ENCODE measurements at places on chromosomes 6 and 20.

DNA sequence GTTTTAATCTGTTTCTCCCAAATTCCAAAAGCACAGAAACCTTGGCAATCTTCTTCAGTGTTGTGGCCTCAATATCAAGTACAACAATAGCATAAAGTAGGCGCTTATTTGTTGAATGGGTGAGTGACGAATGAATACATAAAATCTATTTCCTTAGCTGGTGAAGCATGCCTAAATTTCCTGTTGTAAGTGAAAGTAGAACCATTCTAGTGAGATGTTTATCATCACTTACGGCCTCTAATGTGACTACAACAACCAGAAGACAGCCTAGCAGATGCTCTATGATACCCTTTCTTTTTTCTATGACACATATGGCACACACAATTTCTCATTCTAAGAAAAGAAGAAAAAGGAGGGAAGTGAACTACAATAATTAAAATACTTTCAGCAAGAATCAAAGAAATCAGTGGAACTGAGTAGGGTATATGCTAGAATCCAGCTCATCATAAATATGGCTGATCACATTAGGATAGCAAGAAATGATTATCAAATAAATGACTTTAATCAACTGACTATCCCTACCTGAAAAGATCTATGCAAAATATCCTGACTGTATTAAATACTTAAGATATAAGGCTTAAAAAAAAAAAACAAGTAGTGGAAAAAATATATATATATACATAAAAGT, 67.4 kb downstream of the BTBD9 start:
- no peak for DNase-seq

DNA sequence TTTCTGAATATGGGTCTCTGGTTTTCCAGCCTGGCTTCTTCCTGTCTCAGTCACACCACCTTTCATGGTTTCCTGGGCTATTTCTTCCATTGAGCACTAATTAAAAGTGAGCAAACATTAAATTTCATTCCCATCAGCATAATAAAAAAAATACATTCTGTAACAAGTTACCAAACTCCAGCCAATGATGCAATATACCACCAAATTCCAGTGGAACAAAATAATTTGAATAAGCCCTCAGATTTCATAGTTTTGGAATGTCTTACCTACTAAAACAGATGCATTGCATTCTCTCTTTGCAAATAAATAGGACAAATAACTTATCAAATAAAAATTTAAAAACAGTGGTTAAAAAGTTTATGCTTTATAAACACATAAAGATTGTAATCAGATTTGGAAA, 97.8 kb upstream of the PRDM1 start:
- DNase-seq = no peak

DNA sequence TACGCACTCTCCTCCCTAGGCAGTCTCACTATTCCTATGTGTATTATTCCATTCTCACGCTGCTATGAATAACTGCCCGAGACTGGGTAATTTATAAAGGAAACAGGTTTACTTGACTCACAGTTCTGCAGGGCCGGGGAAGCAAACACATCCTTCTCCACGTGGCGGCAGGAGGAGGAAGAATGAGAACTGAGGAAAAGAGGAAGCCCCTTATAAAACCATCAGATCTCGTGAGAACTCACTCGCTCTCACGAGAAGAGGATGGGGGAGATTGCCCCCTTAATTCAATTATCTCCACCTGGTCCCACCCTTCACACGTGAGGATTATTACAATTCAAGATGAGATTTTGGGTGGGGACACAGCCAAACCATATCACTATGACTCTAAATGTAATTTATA, 61.9 kb downstream of the ECT2L start:
- DNase-seq = no peak

DNA sequence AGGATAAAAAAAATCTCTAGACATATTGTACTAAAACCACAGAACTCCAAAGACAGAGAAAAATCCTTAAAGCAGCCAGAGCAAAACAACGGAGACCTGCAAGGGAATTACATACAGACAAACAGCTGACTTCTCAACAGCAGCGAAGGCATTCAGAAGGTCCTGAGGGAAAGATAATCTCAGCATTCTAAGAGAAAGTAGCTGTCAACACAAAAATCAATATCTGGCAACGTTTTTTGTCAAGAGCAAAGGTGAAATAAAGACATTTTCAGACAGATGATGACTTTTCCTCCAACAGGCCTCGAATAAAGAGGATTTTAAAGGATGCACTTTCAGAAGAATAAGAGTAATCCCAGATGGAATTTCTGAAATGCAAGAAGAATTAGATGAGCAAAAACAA, 6.1 kb upstream of the SCGN start:
- no peak for DNase-seq

DNA sequence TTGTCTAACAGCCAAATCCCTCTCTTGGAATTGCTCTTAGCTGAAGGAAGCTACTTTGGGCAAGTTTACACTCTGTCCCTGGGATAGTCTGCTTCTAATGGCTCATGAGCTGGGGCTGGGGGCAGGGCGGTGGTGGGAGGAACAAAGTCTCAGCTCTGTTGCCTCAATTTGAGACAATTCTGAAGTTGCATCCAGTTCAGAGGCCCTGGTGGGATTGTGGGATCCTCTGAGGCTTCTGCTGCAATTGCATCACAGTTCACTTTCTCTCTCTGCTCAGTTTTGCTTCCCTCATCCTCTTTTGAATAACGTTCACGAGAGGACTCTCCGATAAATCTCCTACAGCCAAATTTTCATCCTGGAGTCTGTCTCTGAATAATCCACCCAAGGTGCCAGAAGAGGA, 440.6 kb upstream of the SLC35B3 start:
- DNase-seq = no peak

- DNase-seq = peak; percentile 31
These were observed 936 bp upstream of the TMX4 start for GRCh38 chr20:8020314-8021079.
